Activated CD4-positive, alpha-beta memory T cell treated with anti-CD3 and anti-CD28 coated beads, Interleukin-2, amount 10 ng/mL, durations not matched to agents 7 days and 5 days (primary cell): ENCODE measurements at places on chromosomes 1 and 21.

- DNase-seq = no peak
Observed at GRCh38 chr21:46567348-46567747, 37.5 kb downstream of the S100B start.

DNA sequence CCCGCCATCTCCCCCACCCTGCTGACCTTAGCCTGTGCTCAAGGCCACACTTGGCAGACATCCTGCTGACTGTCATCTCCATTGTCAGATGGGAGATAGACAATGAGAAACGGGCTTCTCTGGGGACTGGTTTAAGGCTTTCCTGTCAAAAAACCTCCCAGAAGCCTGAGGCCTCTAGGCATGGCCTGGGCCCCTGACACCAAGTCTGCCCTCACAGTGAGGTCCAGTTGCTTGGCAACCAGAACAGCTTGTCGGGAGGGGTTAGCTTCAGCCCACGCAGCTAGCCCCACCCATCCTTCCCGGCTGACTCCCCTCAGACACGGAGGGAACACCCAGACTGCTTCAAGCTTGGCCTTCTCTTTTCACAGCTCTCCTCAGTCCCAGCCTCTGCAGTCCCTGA is 11.0 kb downstream of the PLEKHA6 start:
- DNase-seq = no peak

GRCh38 chr21:27379354-27379753 is 412.5 kb upstream of the ADAMTS5 start:
- no peak for DNase-seq

- no peak for DNase-seq
Observed at GRCh38 chr1:96707023-96707422, 14.6 kb upstream of the PTBP2 start.
